ENCODE measurements at places on chromosomes 7 and 10.
A peak's percentile ranks its signal among the peaks of the same experiment; 100 is the strongest.

GRCh38 chr7:118826246-118826645, 601.7 kb downstream of the ANKRD7 start:
- no peak for DNase-seq

DNA sequence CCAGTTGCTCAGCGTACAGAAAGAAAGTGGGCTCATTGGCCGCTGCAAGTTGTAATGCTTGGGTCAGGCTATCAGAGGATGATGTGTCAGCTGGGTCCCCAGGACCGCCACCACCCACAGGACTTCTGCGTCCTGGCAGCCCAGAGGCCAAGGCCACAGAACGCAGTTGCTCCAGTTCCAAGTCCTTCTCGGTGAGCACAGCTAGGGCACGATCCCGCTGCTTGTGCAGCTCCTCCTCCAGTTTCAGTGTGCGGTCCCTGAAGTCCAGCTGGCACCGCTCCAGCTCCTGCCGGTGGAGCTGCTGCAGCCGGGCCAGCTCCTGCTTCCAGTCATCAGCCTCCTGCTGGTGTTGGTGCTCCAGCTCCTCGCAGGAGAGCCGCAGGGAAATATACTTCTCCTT, 3.0 kb downstream of the GCC1 start:
- DNase-seq: no peak

DNA sequence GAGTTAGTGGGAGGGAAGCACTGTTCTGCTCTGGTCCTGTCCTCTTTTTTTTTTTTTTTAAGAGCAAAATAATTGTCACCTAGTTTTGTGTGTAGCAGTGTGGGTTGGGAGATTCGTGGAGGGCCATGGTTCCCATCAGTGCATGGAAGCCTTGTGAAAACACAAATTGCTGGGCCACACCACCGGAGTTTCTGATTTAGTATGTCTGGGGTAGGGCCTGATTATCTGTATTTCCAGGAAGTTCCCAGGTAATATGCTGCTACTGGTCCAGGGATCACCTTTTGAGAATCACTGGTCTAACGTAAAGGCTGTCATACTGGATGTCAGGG, 191.3 kb downstream of the GATA3 start:
- no peak for DNase-seq

DNA sequence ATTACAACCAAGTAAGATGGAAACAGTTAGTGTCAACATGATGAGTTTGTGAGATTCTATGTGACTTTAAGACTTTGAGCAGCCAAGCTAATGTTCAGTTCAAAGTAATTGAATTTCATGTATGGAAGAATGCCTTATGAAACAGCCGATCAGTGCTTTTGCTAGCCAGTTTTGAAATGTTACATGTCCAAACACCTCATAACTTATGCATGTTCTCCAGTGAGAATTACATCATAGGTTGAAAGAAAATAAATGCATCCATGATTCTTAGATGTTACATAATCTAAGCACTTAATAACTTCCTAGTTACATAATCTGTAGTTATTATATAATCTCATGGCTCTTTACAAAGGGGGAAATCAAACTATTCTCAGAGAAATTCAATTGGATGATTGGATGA, 211.3 kb downstream of the BICC1 start:
- no peak for DNase-seq

DNA sequence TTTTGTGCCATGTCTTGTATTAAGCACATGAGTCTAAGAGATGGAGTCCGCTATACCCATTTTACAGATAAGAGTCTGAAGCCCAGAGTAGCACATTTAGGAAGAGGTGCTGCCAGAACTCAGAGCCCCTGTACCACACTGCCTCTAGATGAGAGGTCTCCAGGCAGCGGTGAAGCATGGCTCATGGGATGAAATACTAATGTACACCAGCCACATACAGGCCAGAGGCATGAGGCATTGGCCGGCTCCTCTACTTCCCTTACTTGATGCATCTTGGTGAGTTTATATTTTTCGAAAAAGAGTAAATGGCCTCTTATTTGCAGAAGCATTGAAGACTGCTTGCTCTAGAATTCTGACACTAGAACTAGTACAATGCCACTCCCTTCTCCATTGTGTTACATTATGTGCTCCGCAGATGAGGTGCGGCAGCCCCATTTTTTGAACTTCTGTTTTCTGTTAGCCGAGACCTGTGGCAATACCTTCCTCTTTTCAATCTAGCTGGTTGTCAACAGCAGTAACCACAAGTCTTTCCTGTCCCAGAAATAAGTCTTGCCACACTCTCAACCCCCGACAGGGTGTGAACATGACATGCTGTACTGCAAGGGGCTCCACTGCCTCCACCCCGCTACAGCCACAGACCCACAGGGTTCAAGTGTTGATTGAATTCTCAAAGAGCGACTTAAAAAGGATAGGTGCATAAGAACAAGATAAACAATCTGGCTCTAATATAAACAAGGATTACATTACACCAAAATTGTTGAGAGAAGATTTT, 145.3 kb downstream of the CELF2 start:
- no peak for DNase-seq

- no peak for DNase-seq
Observed at GRCh38 chr10:106836933-106837663, 327.4 kb downstream of the SORCS1 start.

GRCh38 chr7:116990056-116990455, 36.8 kb downstream of the ST7 start:
- DNase-seq: no peak

DNA sequence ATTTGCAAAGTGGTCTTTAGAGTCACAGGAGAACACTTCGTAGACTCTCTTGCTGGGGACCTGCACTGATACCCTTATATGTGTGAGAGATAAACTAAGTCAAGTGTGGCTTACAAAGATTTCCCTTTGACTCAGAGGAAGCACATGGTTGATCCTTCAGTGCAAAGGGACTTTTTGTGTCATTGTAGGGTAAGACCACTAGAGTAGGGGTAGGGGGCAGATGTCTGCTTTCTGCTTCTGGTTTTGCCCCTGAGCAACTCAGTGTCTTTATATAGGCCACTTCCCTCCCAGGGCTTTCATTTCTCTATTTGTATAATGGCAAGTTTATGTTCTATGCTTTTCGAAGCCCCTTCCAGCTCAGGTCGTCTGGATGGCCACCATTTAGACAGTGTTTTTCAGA, 281.7 kb downstream of the SORCS3 start:
- no peak for DNase-seq

DNA sequence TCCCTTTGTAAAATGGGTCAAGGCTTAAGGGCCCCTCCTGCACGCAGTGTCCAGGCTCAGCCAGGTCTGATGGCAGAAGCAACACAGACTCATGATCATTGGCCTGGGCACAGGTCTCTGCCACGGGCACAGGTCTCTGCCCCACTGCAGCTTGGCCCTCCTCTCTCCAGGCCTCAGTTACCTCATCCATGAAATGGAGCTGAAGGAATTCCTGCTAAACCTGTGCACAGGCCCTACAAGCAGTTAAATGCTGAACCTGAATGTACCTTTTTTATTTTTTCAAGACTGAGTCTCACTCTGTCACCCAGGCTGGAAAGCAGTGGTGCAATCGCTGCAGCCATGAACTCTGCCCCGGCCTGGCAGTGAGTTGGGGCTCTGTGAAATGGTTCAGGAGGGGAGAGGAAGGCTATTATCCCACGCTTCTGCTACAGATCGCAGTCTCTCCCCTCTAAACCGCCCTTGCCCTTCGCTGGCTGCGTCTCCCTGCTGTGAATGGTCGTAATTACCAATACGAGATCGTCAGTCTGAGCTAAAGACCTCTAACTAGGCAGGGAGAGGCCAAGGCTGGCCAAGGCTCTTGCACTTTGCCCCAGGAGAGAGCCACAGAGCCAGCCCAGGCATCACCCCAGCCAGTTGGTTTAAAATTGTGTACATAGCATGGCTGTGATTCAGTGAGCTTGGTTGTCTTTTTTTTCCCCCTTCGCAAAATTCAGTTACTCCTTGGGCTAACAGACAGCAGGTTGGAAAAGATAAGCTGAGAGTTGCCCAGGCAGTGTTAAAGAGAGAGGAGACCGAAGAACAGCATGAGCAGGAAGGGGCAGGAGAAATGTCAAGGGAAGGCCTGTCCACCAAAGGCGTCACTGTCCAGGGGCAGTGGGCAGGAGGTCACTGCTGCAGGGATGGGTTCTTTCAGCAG, 93.0 kb upstream of the KCTD7 start:
- no peak for DNase-seq

DNA sequence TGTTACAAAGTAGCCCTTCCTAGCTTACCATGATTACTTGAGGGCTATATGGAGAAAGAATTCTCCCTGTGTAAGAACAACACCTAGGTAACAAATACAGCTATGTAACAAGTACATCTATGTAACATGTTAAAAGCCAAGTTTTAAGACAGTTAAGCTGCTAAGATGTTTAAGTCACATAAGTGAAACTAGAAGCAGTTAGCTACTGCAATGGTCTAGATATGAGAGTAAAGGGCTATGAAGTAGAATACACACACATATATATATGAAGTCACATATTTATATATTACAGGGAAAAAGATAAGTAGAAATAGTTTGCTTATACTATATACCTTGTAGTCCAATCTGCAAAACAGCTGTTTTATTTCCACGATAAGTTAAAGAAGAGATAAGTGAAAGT, 14.4 kb downstream of the POT1 start:
- DNase-seq: no peak

GRCh38 chr7:136857573-136857972, 10.9 kb upstream of the CHRM2 start:
- DNase-seq: no peak

- DNase-seq: no peak
Observed at GRCh38 chr10:89869180-89869579, 167.8 kb downstream of the KIF20B start.

DNA sequence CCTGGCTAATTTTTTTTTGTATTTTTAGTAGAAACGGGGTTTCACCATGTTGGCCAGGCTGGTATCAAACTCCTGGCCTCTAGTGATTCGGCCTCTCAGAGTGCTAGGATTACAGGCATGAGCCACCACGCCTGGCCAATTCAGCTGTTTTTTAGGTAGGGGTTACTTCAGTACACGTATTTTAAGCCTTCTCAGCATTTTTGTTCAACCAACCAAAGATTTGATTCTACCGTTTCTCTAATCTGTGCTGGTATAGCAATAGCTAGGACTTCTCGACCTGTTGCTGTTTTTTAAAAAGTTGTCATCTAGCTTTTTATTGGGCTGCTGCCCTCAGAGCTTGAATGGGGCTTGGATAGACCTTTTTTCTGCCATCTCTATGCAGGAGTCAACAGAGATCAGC, 34.9 kb downstream of the PROSER2 start:
- DNase-seq: no peak

DNA sequence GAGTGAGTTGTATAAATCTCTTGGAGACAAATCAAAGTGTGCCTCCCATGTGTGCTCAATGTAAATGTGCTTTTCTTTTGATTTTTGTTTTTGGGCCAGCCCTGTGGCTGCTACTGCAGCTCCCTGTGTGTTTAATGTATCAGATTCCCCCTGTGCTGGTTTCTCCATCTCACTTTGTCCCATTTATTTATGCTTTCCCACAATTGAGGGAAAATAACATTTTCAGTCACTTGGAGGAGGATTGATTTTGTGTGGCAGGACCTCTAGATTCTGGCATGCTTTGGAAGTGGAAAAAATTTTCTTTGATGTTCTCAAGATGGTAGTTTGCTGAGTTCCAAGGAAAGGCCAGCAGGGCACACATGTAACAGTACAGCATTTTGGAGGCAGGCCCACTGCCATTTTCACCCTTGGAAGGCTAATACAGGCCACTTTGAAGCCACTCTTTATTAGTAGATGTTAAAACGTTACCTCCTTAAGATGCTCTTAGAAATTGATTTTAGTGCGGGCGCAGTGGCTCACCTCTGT, 323.6 kb downstream of the BICC1 start:
- no peak for DNase-seq

- DNase-seq: peak; percentile 93
Observed at GRCh38 chr10:104353325-104354048, at the start of gene CFAP58. Gene CFAP58 (plus strand): TSS chr10:104353833. CDS start chr10:104353898, 65 bp downstream.

- no peak for DNase-seq
Observed at GRCh38 chr10:128098631-128099030, 27.6 kb downstream of the MKI67 start.

GRCh38 chr7:43560742-43561330, 22.1 kb upstream of the STK17A start:
- DNase-seq: no peak

DNA sequence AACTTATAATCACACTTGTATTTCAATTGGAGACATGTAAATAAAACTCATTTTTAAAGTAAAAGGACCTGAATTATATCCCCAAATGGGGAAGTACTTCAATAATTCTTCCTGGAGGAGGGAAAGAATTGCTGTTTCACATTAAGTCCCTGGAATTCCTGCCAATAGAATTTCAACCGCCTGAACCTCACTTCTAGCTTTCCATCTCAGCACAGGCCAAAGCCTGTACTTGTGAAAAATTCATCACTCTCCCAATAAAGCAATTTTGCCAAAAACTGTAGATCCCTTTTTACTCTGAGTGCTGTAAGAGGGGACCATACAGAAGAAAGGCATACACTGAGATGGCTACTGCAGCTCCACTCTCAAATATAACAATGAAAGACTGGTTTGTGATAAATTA, 54.8 kb downstream of the CADPS2 start:
- DNase-seq: no peak

DNA sequence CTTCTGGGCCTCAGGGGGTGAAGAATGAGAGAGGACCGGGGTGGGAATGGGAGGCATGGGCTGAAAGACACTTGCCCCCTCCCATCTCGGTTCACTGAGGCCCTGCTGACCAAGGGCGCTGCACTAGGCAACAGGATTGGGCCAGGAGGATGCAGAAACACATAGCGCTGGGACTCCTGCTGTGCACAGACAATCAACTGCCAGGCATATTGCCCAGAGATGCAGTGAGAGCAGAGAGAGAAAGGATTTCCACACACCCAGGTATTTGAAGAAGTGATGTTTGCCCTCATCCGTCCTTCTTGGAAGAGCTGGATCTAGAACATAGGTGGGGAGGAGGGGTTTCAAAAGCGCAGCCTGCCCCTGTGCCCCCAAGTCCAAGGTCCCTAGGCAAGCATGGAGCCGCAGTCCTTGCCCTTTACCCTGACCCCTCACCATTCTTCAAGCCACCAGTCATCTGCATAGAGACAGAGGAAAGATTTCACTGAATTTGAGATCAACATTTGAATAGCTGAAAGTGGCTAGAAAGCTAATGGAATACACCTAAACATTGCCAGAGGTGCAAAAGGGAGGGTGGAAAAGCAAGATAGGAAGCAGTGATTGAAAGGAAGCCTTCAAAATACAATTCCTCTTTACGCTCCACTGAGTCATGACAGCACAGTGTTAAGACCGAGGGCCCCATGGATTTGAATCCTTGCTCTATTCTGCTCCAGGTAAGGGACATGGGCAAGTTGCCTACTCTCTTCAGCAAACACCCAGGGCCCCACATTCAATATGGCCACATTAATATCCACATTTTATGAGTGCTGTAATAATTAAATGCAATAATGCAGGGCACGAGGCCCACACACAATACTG, 44.2 kb upstream of the TNS3 start:
- peak; percentile 60 for DNase-seq

- peak; percentile 65 for DNase-seq
Observed at GRCh38 chr10:125691160-125691981, 8.4 kb upstream of the TEX36 start.

DNA sequence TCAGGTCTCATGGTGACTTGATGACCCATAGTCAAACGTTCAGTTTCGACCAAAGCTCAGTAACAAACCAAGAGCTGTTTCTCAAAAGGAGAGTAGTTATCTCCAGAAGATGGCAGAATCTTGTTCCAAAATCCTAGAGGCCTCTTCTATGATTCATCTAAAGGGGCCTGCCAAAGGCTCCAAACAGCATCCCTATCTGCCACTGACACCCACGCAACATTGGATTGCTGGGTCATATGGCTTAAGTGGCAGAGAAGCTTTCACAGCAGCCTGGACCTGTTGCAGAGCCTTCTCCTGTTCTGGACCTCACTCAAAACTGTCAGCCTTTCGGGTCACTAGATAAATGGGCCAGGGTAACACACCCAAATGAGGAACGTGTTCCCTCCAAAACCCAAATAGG, 54.0 kb upstream of the LRRC18 start:
- DNase-seq: no peak
